ENCODE measurements at places on chromosomes 13 and 19. TPM values are rescaled to one million over a fixed set of nuclear protein-coding genes. Genes with fewer than 3 reads are reported as not detected.

The NRTN gene
- 3.2 TPM for total RNA-seq

The PDE4C gene
- 1.4 TPM for total RNA-seq

The ACP7 gene
- not detected for total RNA-seq

The PRTN3 gene
- not detected for total RNA-seq

The CBY2 gene
- not detected for total RNA-seq

The ACER1 gene
- total RNA-seq = not detected

The CGB1 gene
- not detected for total RNA-seq

The NKPD1 gene
- total RNA-seq = not detected

The BRSK1 gene
- total RNA-seq = 0.18 TPM

The TMEM38A gene
- total RNA-seq = 4.8 TPM

The ZNF555 gene
- total RNA-seq = 12.4 TPM

The RAB3A gene
- total RNA-seq = 0.58 TPM

The PCP2 gene
- not detected for total RNA-seq

The NR2F6 gene
- 72.4 TPM for total RNA-seq

The OR7C1 gene
- total RNA-seq = not detected

The KLK13 gene
- not detected for total RNA-seq

The CGB5 gene
- total RNA-seq = not detected

The SCGB2B2 gene
- total RNA-seq = not detected

The FARP1 gene
- 70.1 TPM for total RNA-seq

The KCNN1 gene
- total RNA-seq = not detected

The SIGLEC12 gene
- total RNA-seq = not detected

The ADGRL1 gene
- 0.41 TPM for total RNA-seq

The ATP1A3 gene
- total RNA-seq = 0.04 TPM

The JSRP1 gene
- 0.38 TPM for total RNA-seq

The CNMD gene
- total RNA-seq = not detected

The APOC4 gene
- total RNA-seq = 0.46 TPM

The ZNF302 gene
- not detected for total RNA-seq

The VSIG10L gene
- 1.8 TPM for total RNA-seq

The CATSPERD gene
- total RNA-seq = not detected

The PTH2 gene
- not detected for total RNA-seq

The KLHL1 gene
- total RNA-seq = not detected

The POLR1G gene
- 23.3 TPM for total RNA-seq

The PLPP2 gene
- total RNA-seq = not detected

The DIRAS1 gene
- 0.97 TPM for total RNA-seq

The SYDE1 gene
- total RNA-seq = 4.3 TPM
